Subcutaneous adipose tissue (tissue), 4 donors: ENCODE measurements at places on chromosomes 7 and 10. TPM values are rescaled to one million over a fixed set of nuclear protein-coding genes. Genes with fewer than 3 reads are reported as not detected.

The CCDC146 gene
- total RNA-seq, result 15.2 TPM

The TRIM50 gene
- total RNA-seq, result 1.8 TPM

The GNG11 gene
- 30.8 TPM for total RNA-seq

The CHCHD1 gene
- 23.1 TPM for total RNA-seq

The ABCB1 gene
- 11.9 TPM for total RNA-seq

The SEMA3C gene
- total RNA-seq, result 174 TPM

The DNAJC12 gene
- total RNA-seq, result not detected

The PNLIP gene
- not detected for total RNA-seq

The BICC1 gene
- 17.9 TPM for total RNA-seq

The GTF2I gene
- 182 TPM for total RNA-seq

The HOXA7 gene
- 3.1 TPM for total RNA-seq

The FAM237B gene
- not detected for total RNA-seq

The SERPINE1 gene
- total RNA-seq, result 8.0 TPM

The ARMC10 gene
- 38.1 TPM for total RNA-seq

The PBLD gene
- 11.6 TPM for total RNA-seq

The C7orf57 gene
- total RNA-seq, result not detected

The WNT8B gene
- total RNA-seq, result not detected

The TPST1 gene
- total RNA-seq, result 23.8 TPM

The NRCAM gene
- total RNA-seq, result 57.2 TPM

The CYP2C18 gene
- not detected for total RNA-seq

The CDH23 gene
- total RNA-seq, result 14.3 TPM

The NUDT13 gene
- 2.1 TPM for total RNA-seq

The BBIP1 gene
- 17.3 TPM for total RNA-seq

The COBL gene
- total RNA-seq, result 1.1 TPM

The TAS2R5 gene
- total RNA-seq, result 4.1 TPM

The VAX1 gene
- not detected for total RNA-seq

The EZH2 gene
- 2.4 TPM for total RNA-seq

The TMEM139 gene
- not detected for total RNA-seq

The FBXL13 gene
- total RNA-seq, result not detected

The SMO gene
- 1.7 TPM for total RNA-seq

The COL26A1 gene
- not detected for total RNA-seq

The IPMK gene
- total RNA-seq, result 10.1 TPM

The GPR37 gene
- total RNA-seq, result 4.1 TPM

The ZNF138 gene
- 12.6 TPM for total RNA-seq

The TBXAS1 gene
- 128 TPM for total RNA-seq

The PRTFDC1 gene
- total RNA-seq, result 2.8 TPM

The JAZF1 gene
- total RNA-seq, result 35.9 TPM

The TDRD1 gene
- not detected for total RNA-seq

The ZC3HAV1 gene
- total RNA-seq, result 24.4 TPM

The PDK4 gene
- 1,374 TPM for total RNA-seq

The IFRD1 gene
- total RNA-seq, result 91.0 TPM

The ASIC3 gene
- total RNA-seq, result 0.34 TPM

The ABCA13 gene
- total RNA-seq, result 0.19 TPM

The SNX8 gene
- total RNA-seq, result 17.7 TPM

The C10orf62 gene
- total RNA-seq, result not detected

The SLC26A5 gene
- total RNA-seq, result 2.3 TPM

The MSS51 gene
- total RNA-seq, result 4.0 TPM

The FAM25G gene
- not detected for total RNA-seq

The GDF2 gene
- not detected for total RNA-seq

The ENO4 gene
- total RNA-seq, result not detected

The TMEM26 gene
- 1.0 TPM for total RNA-seq
